ENCODE measurements at places on chromosomes 6 and 20. TPM values are rescaled to one million over a fixed set of nuclear protein-coding genes. Genes with fewer than 3 reads are reported as not detected.

- DNase-seq, result no peak
These were observed 95.8 kb upstream of the GCM1 start for GRCh38 chr6:53244399-53244931.

GRCh38 chr6:42404484-42404883 is 47.2 kb downstream of the TRERF1 start:
- DNase-seq, result peak; percentile 40

DNA sequence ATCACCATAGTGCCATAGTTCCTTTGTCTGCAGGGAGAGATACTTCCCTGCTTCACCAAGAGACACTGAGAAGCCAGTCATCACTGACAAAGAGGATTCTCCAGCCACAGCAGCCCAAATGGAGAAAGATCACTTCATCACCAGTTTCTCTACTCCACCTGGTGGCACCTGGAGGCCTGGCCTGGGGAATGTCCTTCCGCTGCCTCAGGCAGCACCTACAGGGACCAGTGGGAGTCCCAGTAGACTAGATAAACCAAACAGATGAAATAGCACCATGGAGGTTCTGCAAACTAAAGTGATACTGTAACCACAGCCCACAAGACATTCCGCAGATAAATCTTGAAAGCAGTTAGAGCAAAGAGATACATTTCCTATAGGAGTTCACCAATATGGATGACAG is 266.5 kb downstream of the C6orf118 start:
- peak; percentile 15 for DNase-seq

DNA sequence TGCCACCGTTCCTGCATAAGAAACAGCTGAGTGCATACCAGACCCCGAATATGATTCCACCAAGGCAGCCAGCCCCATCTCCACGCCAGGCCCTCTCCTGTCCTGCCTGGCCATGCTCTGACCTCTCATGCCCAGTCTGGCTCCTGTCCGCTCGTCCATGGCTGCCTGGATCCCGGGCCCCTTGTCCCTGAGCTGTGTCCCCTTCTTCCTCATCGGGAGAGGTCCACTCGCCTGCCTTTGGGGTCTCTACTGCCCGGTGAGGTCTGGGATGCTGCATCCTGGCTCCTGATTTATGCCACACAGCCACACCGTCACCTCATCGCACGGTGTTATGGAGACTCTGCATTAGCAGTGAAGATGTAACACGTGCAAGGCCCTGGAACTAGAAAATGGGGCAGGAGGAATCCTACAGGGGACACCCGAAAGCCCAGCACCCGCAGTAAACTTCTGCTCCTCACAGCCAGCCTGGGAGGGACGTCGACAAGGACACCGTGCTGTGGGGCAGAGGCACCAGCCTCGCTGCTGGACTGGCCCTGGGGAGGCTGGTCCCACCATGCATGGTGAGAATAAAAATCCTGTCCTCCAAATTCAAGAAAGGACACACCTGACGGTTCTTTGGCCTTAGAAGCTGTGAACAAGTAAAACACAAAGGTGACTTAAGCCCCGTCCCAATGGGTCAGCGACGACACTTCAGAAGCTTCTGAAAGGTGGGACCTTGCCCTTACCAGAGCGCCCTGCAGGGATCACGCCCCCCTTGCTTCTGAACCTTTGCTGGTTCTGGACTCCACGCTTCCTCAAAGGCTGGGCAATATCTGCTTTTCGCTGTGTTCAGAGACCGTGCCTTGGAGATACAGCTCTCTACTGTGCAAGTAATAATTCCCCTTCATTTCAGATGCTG is 103.0 kb downstream of the DLL1 start:
- DNase-seq, result no peak

GRCh38 chr20:35257175-35257909 is 20.6 kb downstream of the MMP24OS start:
- no peak for DNase-seq

DNA sequence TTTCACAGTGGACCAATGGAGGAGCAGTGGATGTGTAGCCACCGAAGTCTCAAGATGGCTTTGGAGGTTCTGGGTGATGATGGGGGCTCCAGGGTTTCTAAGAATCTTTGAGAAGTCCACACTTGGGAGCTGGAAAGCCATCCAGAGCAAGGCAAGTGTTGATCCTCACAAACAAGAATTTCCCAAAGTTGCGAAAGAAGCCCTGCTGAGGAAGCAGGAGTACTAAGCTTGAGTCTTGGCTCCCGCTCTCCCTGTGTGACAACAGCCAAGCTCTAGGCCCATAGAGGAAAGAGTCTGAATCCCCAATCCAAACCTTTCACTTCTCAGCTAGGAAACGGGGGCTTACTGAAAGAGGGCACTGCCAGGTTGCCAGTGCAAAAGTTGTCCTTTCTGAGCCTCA is 106.0 kb downstream of the EDN3 start:
- DNase-seq, result no peak

- peak; percentile 22 for DNase-seq
These were observed 23.8 kb upstream of the SMOC2 start for GRCh38 chr6:168417191-168417590.

- DNase-seq, result no peak
These were observed 22.7 kb upstream of the NUP153 start for GRCh38 chr6:17729223-17730077.

DNA sequence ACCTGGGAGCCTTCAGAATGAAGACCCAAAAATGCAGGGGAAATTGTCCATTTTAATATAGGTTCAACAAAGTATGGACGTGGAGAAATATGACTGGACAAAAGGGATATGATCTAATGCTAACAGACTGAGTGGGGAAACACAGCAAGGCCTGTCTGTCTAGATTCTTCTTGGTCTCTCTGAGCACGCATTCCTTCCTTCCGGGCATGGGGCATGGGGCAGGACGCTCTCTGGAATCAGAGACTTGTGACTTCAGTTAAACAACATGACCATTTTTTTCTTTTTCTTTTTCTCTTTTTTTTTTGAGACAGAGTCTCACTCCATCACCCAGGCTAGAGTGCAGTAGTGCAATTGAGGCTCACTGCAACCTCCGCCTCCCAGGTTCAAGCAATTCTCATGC is 31.9 kb downstream of the ZBTB2 start:
- DNase-seq, result no peak

GRCh38 chr6:142367061-142367460 is 65.3 kb downstream of the ADGRG6 start:
- DNase-seq, result no peak

DNA sequence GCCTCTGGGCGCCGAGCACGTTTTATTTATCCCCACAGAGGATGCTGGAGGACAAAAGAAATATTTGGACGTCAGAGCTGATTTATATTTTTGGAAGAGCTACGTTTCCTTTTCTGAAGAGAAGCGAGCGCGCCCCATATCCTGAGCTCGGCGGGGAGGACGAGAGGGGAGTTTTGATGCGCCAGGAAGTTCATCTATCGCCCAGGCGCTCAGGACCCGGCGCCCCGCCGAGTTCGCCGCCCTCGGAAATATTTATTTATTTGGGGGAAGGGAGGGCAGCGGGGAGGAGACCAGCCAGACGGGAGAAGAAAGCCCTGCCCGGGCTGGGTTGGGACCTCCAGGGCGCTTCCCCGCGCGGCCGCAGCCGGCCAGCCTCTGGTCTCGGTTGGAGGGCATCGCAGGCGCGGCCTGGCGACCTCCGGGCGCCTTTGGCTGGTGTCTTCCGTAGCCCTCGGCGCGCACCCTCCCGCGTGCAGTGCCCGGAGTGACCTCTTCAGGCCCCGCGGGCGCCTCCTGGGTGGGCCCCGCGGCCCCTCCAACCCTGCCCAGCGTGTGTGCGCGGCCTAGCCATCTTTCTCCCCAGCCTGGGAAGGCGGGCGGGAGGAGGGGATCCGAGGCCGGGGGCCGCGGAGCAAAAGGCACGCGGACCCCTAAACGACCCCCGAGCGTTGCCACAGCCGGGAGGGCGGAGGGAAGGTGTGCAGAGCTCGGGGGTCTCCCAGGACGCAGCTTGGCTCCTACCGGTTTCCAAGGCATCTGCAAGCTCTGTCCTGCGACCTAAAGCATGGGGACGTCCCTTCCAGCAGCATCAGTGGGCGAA is 5.4 kb upstream of the FOXF2 start:
- DNase-seq, result peak; percentile 55

GRCh38 chr6:143451531-143451930 is 926 bp downstream of the PEX3 start:
- no peak for DNase-seq

GRCh38 chr6:170175644-170176135 is 115.2 kb downstream of the DLL1 start:
- DNase-seq, result no peak

- DNase-seq, result no peak
These were observed 9.2 kb downstream of the USP49 start for GRCh38 chr6:41885930-41886329.

GRCh38 chr6:23181356-23182110 is 612.2 kb downstream of the HDGFL1 start:
- peak; percentile 4 for DNase-seq

- no peak for DNase-seq
These were observed 40.7 kb downstream of the YTHDF1 start for GRCh38 chr20:63175038-63175895.

The GJA10 gene
- total RNA-seq, result not detected

The POPDC3 gene
- 8.2 TPM for total RNA-seq

The ID4 gene
- total RNA-seq, result 29.2 TPM

The SLC25A27 gene
- total RNA-seq, result 25.9 TPM

The TPD52L1 gene
- total RNA-seq, result 2.7 TPM

The ARFGEF3 gene
- 3.2 TPM for total RNA-seq

The WASF1 gene
- 81.1 TPM for total RNA-seq
